Forelimb muscle (tissue), 1 donor: ENCODE measurements at places on chromosomes 1 and 21. TPM values are rescaled to one million over a fixed set of nuclear protein-coding genes. Genes with fewer than 3 reads are reported as not detected.

Gene SPRR2B
- not detected for polyA plus RNA-seq

Gene OR2T11
- polyA plus RNA-seq, result not detected

Gene DENND2D
- 1.0 TPM for polyA plus RNA-seq

Gene MORN1
- 6.7 TPM for polyA plus RNA-seq

Gene EFHD2
- 28.8 TPM for polyA plus RNA-seq

Gene CELA2A
- 0.35 TPM for polyA plus RNA-seq

Gene C1orf56
- polyA plus RNA-seq, result 6.5 TPM

Gene CLK2
- 37.0 TPM for polyA plus RNA-seq

Gene RNF186
- polyA plus RNA-seq, result 0.20 TPM

Gene C8B
- not detected for polyA plus RNA-seq

Gene CELA3B
- polyA plus RNA-seq, result not detected

Gene COL8A2
- 8.9 TPM for polyA plus RNA-seq

Gene FCRL6
- 0.34 TPM for polyA plus RNA-seq

Gene SPRR4
- not detected for polyA plus RNA-seq

Gene DCST2
- 0.63 TPM for polyA plus RNA-seq
